Right atrium auricular region (tissue), 2 donors: ENCODE measurements at places on chromosomes 4 and X. TPM values are rescaled to one million over a fixed set of nuclear protein-coding genes. Genes with fewer than 3 reads are reported as not detected.

Gene ARMCX4
- 5.9 TPM for total RNA-seq

Gene GPC3
- total RNA-seq: 18.6 TPM

Gene TMEM271
- not detected for total RNA-seq

Gene TSPAN7
- total RNA-seq: 100 TPM

Gene IL3RA
- 3.2 TPM for total RNA-seq

Gene VCX
- total RNA-seq: not detected

- no peak for DNase-seq
Measured at GRCh38 chr4:126916049-126916625, 716.6 kb upstream of the INTU start.

GRCh38 chr4:184668511-184669114, 19.1 kb downstream of the PRIMPOL start:
- no peak for DNase-seq

GRCh38 chr4:10521424-10521823, 64.2 kb upstream of the ZNF518B start:
- DNase-seq: no peak

DNA sequence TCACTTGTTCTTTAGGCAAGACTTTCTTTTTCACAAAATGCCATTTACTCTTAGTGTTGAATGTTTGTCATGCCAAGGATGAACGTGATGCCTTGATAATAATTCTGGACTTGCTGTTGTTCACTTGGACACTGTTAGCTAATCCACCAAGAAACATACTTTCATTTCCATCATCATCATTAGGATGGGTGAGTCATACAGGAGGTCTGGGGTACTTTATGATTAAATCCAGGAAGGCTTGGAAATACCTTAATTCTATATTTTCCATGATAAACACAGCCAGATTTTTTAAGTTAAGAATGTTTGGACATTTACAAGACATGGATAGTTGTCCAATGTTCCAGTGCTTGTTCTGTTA, 260.7 kb upstream of the GIMD1 start:
- DNase-seq: no peak

- DNase-seq: no peak
Measured at GRCh38 chrX:4186331-4186730, 472.9 kb upstream of the PRKX start.

DNA sequence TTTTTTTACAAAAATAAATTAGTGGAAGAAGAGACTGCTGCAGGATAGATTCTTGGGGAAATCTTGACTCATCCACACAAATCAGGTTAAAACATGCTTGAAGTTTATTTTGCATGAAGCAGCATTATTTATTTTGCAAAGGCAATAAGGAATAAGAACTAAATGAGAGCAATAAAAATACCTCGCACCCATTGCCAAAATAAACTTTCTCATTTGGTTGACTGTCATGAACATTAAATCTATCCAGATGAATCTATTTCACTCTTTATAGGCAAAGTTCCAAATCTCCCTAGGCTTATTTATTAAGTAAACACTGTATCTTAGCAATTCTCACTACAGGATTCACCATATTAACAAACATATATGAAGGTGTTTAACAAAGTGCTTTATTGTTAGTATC, 58.9 kb downstream of the HOPX start:
- no peak for DNase-seq

DNA sequence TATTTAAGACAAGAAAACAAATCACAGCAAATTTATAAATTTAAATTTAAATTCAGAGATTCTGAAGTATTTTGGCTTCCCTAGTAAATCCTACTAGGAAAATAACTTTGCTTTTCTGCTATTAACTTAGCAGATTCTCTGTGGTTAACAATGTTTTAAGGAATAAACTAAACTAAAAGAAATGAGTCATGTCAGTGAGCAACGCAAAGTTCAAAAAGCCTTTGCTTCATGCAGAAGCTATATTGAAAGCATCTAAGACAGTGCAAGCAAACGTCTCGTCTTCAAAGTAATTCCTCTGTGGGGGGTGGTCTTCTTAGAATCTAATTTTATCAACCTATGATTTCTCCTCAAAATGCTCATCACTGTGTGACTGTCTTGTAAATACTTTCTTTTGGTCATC, 30.1 kb downstream of the GABRB1 start:
- DNase-seq: no peak

GRCh38 chrX:51759055-51759839, 16.0 kb downstream of the GSPT2 start:
- no peak for DNase-seq

DNA sequence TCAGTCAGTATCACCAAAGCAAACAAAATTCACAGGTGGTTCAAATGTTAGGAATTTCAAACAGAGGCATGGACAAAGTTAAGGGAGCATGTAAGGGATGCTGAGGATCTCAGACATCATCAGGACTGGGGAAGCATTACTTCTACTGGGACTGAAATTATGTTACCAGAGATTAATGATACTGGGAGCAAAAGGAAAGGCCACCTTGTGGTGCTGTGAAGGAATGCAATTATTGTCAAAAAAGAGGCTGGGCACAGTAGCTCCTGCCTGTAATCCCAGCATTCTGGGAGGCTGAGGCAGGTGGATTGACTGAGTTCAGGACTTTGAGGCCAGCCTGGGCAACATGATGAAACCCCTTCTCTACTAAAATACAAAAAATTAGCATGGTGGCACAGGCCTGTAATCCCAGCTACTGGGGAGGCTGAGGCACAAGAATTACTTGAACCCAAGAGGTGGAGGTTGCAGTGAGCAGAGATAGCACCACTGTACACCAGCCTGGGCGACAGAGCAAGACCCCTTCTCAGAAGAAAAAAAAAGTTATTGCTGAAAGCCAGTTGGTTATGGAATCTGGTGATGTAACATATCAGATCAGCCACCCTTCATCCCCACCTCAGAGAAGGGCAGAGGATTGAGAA, 954.3 kb downstream of the PCDH7 start:
- no peak for DNase-seq

- no peak for DNase-seq
Measured at GRCh38 chr4:69860521-69861298, 765 bp upstream of the SULT1E1 start.

GRCh38 chr4:127194281-127194680, 438.5 kb upstream of the INTU start:
- DNase-seq: no peak

GRCh38 chr4:54662901-54663585, 5.3 kb downstream of the KIT start:
- no peak for DNase-seq

DNA sequence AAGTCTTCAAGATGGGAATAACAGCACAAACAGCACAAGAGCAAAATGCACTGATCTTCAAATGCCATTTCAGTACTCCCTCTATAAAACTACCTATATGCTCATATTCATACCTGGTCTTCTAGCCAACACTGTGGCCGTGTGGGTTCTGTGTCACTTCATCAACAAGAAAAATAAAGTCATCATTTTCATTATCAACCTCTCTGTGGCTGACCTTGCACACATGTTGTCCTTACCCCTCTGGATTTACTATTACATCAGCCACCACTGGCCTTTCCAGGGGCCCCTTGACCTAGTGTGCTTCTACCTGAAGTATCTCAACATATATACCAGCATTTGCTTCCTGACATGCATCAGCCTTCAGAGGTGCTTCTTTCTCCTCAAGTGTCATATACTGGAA, 59.6 kb upstream of the GPR174 start:
- no peak for DNase-seq

GRCh38 chr4:139789096-139789654, 123.6 kb downstream of the MGST2 start:
- no peak for DNase-seq

DNA sequence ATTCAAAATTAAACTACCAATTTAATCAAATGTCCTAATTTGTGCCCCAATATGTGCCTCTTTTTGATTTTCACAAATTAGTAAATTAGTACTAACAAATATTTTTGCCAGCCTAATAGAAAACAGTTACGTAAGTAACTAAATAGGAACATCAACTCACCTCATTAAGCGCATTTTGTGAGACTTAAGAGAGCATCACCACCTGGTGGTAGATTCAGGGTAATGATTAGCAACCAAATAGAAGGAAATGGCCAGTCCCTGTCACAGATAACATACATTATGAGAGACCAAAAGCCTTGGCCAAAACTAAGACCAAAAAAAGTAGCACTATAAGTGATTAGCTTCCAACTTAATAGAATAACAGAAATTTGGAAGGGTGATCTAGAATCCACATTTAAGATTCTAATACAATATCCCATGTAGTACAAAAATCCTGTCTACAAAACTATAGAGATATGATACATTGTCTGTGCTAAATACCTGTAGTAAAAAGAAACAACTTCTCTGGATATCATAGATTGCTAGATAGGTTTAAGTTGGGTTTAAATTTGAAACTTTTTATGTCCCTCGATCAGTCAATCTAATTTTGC, 46.7 kb downstream of the C4orf46 start:
- no peak for DNase-seq
